Skeletal muscle cell (primary cell): ENCODE measurements at places on chromosomes 3 and 15.

- no peak for DNase-seq
Measured at GRCh38 chr3:52225452-52226228, at the start of gene TLR9. Gene TLR9 (minus strand): TSS chr3:52225645. CDS start chr3:52225529, 116 bp downstream.

- DNase-seq = no peak
Measured at GRCh38 chr15:55834331-55834730, 91.4 kb upstream of the PRTG start.

GRCh38 chr3:129034642-129035041, 25.9 kb upstream of the GP9 start:
- no peak for DNase-seq

DNA sequence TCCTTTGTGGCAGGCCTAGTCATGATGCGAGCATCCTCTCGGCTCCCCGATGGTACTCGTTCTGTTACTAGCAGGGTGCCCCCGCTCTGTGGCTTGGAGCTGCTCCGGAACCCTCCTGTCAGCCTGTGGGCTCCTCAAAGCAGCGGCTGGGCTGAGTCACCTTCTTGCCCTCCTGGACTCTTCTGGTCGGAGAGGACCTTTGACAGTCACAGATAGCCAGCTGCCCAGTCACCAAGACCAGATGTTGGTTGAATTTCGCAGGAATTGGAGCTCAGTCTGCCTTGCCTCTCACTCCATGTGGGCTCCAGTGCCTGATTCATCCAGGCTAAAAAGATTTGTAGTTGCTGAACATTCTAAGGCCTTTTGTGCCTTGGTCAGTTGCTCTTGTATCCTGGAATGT, 94.5 kb downstream of the CHCHD6 start:
- no peak for DNase-seq

- no peak for DNase-seq
Measured at GRCh38 chr3:123930445-123930844, 30.6 kb downstream of the CCDC14 start.

- peak; percentile 43 for DNase-seq
Measured at GRCh38 chr15:70156671-70157271, 59.1 kb upstream of the TLE3 start.

DNA sequence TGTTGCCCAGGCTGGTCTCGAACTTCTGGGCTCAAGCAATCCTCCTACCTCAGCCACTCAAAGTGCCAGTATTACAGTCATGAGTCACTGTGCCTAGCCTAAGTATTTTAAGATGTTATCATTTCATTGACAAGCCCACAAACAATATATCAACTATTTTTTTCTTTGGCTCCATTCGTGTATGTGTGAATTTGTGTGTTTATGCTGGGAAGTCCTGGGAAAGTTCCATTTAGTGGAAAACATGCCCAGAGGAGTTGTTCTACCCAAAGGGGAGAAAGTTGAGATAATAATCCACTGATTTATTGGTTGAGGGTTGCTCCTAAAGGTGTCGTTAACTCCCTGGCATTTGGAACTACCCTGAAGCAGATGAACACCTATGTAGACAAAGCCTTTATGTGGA, 58.8 kb downstream of the KIF9 start:
- no peak for DNase-seq
